Left lung (tissue), 14 donors: ENCODE measurements at places on chromosomes 2 and 18.

GRCh38 chr2:51812138-51812866 is 780.4 kb upstream of the NRXN1 start:
- DNase-seq: no peak

GRCh38 chr2:186327251-186327868 is 158.7 kb upstream of the ZC3H15 start:
- DNase-seq: no peak

GRCh38 chr2:144230448-144231085 is 289.4 kb downstream of the ZEB2 start:
- DNase-seq: no peak

DNA sequence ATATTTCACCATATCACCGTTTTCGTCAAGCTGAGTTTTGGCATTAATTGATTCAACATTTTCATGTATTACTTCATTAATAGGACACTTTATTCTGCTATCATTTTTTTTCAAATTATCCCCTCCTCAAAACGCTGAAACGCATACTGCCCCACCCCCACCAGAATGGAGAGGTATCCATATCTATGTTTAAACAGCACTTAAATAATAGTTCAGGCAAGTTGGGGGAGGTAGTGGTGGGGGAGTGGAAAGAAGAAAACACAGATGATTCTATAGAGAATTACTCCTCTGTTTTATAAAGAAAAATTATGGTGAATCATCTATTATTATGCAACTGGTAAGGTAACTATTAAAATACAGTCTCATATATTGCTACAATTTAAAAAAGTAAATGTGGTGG is 314.4 kb upstream of the ZEB2 start:
- DNase-seq: no peak

DNA sequence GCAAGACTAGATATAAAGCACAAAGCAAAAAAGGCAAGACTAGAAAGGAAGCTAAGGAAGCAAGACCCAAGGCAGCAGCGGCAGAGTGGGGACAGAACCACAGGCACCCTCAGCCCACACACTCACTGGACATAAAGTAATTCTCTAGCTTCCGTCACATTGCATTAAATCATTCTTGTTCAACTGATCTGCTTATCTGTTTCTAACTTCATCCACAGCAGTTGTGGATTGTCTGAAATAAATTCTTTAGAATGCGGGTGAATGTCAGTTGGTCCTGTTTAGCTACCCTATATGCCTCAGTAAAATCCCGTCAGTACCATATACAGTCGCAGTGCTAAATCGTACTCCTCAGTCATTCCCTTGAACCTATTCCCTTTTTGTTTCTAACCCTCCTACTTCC is 183.2 kb upstream of the SLC39A10 start:
- DNase-seq: no peak

DNA sequence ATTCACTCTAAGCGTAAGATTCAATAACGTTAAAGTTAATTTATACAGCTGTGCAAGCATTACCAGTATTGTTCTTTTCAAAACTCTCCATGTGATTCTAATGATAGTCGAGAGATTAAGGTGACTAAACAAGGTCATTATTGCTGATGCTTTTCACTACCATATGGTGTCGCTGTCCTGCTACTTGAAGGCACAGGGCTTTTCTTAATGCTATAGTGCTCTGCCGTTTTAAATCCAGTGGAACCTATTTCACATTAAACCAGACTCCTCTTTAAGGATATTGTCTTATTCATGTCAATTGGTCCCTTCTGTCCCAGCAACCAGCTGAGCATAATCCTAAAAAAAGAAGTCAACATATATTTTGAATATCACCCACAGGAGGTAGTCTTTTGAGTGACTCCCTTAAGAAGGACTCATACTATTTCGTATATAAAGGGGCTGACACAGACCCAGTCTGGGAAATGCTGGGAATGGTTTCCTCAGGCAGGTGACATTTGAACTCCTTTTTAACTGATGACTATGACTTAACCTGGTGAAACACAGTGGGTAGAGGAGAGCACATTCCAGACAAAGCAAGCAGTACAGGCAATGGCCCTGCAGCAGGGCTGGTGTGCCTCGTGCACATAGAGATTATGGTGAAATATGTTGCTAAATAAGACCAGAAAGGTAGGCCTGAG is 53.9 kb upstream of the CYTIP start:
- peak; percentile 18 for DNase-seq

DNA sequence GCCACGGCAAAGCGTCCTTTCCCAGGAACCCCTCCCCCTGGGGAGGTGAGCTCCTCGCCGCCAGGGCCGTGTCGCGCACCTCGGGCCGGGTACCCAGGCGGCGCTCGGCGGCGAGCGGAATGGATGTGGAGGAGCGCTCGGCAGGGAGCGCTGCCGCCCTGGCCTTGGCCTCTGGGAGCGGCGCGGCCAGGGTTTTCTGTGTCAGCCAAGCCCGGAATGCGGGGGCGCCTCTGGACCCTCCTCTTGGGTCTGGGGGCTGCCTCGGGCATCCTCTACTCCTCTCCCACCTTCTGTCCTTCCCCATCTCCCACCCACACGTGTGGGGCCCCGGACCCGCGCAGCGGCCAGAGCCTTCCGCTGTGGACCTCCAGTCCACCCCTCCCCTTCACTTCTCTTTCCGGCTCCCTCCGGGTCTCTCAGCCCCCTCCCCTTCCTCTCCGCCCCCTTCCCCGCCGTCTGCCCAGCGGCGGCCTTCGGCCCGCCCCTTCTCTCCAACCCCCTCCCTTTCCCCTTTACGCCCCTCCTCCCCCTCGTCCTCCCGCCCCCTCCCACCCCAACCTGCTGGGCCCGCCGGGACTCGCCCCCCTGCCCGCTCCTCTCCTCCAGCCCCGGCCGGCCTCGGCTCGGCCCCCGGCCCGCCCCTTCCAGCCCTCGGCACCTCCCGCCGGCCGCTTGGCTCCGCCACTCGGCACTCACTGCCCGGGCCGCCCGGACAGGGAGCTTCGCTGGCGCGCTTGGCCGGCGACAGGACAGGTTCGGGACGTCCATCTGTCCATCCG is at the start of gene MERTK:
Gene MERTK, plus strand, starts transcription at position 684 of the 779 bp plus-strand sequence. CDS start 129 bp downstream, outside the sequence.
- peak; percentile 92 for DNase-seq

DNA sequence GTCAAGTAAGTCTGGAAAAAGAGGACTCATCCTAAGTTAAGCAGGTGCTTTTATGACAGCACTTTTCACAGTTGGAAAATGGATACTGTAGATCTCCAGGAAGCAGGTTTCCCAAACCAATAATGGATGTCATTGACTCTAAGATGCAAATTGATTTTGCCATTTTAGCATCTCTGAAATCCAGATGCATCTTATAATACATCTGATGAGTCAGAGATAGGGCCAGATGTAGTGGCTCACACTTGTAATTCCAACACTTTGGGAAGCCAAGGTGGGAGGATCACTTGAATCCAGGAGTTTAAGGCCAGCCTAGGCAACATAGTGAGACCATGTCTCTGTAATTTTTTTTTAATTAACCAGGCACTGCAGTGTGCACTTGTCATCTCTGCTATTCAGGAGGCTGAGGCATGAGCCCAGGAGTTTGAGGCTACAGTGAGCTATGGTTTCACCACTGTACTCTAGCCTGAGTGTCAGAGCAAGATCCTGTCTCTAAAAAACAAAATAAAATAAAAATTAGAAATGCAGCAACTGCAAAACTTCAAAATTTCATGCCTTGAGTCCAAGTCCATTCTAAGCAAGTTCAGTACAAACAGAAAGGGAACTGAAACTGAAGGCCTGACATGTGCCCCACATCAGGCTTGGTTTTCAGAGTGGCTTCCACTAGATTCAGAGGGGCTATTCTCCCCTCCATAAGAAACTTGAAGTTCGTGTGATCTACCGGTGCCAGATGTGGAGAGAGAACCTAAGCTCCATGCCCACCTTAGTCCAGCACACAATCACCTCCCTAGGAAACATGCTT is 267.8 kb upstream of the NCKAP5 start:
- DNase-seq: no peak

DNA sequence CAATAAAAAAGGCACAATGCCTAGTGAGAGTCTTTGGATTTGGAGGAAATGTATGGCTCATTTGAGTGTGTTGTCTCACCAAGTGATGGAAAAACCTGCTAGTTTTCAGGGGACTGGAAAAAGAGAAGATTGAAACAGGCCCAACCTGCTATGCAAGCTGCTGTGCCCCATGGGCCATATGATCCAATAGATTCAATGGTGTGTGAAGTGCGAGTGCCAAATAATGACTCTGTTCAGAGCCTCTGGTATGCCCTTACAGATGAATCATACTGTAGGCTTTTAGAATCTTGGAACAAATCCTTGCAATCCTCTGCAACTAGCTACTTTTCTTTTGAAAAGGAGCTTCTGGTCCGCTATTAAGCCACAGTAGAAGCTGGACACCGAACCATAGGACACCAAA is 529.8 kb upstream of the CNTNAP5 start:
- DNase-seq: no peak

GRCh38 chr2:60079562-60079961 is 473.9 kb downstream of the BCL11A start:
- no peak for DNase-seq

DNA sequence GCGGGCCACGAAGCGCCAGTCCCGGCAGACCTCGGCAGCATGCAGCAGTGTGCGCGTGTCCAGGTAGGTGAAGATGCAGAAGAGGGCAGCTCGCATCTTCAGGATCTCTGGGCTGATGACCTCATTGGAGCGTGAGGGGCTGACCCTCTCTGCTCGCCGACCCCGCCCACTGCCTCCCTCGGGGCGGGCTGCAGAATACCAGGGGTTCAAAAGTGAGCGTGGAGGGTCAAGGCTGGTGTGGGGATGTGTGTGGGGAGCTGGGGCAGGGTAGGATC is 20.0 kb downstream of the FBXO41 start:
- DNase-seq: no peak

- DNase-seq: no peak
These were observed 1608.3 kb upstream of the ZEB2 start for GRCh38 chr2:146128216-146128615.

GRCh38 chr2:218065239-218066006 is 3.6 kb upstream of the RUFY4 start:
- DNase-seq: no peak

- DNase-seq: no peak
These were observed 147.0 kb downstream of the GCA start for GRCh38 chr2:162490761-162491470.

DNA sequence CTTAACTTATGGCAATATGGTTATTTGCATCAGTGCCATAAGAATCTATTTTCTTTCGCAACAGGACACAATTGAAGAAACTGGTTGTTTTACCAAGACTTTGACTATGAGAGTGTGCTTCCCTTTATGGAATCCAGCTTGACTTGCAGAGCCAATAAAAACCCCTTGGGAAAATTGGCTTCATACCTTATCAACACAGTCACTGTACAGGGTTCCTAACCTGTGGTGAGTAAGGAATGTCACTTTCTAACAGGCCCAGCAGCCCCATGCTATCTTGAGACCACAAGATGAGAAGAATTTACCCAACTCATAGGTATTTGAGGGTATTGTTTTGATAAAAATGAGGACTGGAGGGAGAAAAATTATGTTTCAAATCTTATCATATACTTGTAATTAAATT is 418.5 kb upstream of the MAP2 start:
- DNase-seq: no peak

DNA sequence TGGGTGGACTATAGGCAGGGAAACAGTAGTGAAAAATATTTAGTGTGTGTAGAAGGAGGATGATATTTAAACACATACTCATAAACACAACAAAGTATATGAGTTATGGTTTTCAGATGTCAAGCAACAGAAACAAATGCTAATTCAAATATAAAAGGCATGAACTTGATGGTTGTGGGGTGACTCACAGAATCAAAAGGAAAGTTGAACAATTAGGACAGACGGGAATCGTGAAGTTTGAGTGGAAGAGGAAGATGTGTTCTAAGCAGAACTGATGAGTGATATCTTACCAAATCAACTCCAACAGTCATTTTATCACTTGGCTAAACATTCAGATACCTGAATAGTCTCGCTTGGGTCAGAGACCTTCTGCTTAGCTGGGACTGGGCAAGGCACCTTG is 53.6 kb upstream of the ITGA6 start:
- DNase-seq: no peak

GRCh38 chr18:43049021-43049420 is 66.5 kb downstream of the RIT2 start:
- no peak for DNase-seq

- DNase-seq: no peak
These were observed 10.4 kb downstream of the GCC2 start for GRCh38 chr2:108459441-108459840.

- DNase-seq: no peak
These were observed 9.6 kb upstream of the ITPRIPL1 start for GRCh38 chr2:96315400-96316071.

- peak; percentile 23 for DNase-seq
These were observed 46.1 kb upstream of the HPCAL1 start for GRCh38 chr2:10256515-10257031.

DNA sequence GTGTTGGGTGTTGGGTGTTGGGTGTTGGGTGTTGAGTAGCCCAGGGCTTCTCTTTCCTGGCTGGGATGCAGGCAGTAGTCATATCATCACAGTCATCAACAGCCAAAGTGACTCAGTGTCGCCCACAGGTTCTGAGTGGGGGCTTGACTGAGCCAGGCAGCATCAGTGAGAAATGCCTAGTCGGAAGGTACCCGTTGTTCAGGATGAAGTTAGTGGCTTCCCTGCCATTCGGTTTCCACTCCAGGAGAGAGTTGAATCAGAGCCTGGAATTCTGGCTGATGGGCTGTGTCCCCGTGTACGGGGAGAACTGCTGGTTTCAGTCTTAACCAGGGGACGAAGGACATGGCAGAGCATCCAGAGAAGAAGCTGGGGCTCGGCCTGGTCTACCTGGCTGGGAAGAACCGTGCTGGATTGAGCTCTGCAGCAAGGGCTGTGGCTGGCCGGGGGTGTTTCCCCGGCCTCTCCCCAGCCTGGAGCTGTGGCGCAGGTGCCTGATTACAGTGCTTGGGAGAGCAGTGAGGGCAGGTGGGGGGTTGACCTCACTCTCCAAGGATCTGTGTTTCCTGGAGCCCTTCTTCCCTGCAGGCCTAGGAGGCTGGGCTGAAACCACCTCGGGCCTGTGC is 49.4 kb downstream of the AGAP1 start:
- DNase-seq: no peak

GRCh38 chr2:86224645-86225355 is 25.5 kb downstream of the MRPL35 start:
- no peak for DNase-seq

GRCh38 chr2:33186937-33187336 is 240.2 kb downstream of the LTBP1 start:
- DNase-seq: no peak

GRCh38 chr2:221264318-221264717 is 307.8 kb downstream of the EPHA4 start:
- no peak for DNase-seq

- DNase-seq: no peak
These were observed 180.9 kb downstream of the PID1 start for GRCh38 chr2:229090225-229090624.

DNA sequence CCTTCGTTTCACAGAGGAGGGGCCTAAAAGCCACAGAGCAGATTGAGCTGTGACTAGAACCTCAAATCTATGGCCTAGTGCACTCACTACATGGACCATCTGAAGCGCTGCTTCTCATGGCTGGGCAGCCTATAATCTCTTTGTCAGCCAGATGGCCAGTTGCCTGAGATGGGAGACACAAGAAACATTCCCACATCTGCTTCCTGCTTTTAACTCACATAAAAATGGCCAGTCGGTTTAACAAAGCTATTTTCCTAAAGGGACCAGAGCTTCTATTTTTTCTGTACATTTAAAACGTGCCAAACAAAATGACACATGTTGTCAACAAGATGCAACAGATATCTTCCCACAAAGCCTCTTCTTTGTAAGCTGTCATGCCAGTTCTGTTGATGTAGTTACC is 173.8 kb downstream of the GFPT1 start:
- no peak for DNase-seq

- no peak for DNase-seq
These were observed 63.0 kb upstream of the DSC1 start for GRCh38 chr18:31225668-31226067.
